ENCODE measurements at places on chromosomes 13 and 19. TPM values are rescaled to one million over a fixed set of nuclear protein-coding genes. Genes with fewer than 3 reads are reported as not detected.

DNA sequence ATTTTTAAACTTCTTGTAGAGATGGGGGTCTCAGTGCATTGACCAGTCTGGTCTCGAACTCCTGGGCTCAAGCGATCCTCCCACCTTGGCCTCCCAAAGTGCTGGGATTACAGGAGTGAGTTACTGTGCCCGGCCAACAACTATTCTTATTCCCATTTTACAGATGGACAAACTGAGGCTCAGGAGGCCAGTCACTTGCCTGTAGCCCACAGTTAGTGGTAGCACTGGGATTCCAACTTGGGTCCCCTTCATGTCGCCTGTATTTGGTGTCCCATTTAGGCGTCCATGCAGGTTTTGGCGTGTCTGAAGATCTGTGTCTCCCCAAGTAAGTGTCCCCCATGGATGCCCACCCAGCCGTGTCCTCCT lies 791 bp upstream of the AXL start:
- DNase-seq = no peak

DNA sequence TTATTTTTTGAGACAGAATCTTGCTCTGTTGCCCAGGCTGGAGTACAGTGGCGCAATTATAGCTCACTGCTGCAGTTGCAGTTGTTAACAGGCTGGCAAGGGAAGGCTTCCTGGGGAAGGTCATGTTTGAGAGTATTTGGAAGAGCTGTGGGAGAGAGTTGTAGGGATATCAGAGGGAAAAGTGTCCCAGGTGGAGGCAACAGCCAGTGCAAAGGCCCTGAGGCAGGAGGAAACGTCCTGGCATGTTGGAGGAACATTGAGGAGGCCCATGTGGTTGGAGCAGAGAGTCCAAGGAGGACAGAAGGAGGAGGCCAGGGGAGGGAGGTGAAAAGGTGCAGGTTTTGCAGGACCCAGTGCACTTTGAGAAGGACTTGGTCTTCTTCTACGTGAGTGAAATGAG lies 2.2 kb upstream of the DUS3L start:
- no peak for DNase-seq

- no peak for DNase-seq
These were observed 1708.9 kb downstream of the SLITRK5 start for GRCh38 chr13:89380101-89380500.

ZNF836 gene
- 4.0 TPM for total RNA-seq

DNA sequence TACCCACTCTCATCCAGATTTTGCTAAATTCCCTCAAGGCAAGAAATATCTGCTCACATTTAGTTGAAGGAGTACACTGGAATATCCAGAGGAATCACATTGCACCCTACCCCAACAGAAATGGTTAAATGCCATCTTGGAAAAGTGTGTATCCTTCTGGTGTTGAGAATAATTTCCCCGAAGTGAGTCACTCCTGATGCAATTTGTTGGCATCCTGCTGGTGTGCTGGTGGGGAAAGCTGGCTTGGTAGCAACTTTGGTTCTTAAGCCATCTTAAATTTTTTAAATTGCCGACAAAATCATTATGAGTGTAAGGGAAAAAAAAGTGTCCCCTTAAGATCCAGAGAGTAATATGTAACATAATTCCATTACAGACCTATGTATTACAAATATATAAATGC lies 337.3 kb upstream of the DACH1 start:
- peak; percentile 31 for DNase-seq

- DNase-seq = no peak
These were observed 4.3 kb downstream of the CTU1 start for GRCh38 chr19:51103926-51104341.

GRCh38 chr19:2952953-2953481 lies 8.2 kb upstream of the ZNF77 start:
- no peak for DNase-seq

DNA sequence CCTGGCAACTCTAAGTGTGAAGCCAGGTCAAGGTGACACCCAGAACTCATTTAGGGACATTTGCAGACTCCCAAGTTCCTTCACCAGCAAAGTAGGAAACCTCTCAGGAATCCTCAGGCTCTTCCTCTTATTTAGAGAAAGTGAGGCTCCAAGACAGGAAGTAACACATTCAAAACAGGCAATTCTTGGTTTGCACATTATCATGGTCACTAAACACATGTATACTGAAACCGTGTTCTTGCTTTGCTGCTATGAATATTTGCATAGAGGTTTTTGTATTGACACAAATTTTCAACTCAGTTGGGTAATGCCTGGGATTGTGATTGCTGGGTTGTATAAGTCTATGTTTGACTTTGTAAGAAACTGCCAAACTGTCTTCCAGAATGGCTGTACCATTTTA lies 13.2 kb upstream of the URI1 start:
- DNase-seq = no peak

DNA sequence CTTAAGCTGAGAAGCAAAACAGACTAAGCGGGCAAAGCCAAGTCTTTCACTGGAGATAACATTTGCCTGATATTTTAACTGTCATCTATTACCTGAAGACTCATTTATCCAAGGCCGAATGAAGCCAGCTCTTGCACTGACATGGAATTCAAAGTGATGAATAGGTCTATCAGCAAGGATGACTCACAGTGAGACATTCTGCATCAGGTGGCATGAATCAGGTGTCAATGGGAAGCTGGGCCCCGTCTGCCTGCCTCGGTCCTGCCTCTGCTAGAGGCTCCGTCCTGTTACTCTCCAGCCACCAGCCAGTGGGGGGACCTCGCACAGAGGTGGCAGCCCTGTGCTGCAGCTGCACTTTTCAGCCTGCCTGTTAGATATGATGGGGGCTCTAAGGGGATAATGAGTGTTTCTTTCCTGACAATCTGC lies 23.5 kb downstream of the STARD13 start:
- DNase-seq = no peak

DNA sequence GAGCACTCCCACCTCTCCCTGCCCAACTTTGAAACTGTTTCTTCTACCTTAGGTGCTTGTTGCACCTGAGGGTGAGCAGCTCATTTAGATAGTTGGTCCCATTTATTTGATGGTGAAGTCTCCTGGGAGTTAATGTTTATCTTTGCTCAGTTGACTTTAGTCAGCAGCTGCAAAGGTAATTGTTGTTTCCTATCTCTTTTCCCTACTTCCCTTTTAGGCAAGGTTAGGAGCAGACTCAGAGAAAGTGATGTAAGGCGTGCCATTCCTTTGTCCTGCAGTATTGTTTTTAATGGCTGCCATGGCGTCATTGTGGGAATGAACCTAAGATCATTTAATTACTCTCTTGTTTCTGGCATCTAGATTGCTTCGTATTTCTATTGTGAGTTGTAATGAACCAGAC lies 11.6 kb downstream of the AKAP11 start:
- DNase-seq = no peak

DNA sequence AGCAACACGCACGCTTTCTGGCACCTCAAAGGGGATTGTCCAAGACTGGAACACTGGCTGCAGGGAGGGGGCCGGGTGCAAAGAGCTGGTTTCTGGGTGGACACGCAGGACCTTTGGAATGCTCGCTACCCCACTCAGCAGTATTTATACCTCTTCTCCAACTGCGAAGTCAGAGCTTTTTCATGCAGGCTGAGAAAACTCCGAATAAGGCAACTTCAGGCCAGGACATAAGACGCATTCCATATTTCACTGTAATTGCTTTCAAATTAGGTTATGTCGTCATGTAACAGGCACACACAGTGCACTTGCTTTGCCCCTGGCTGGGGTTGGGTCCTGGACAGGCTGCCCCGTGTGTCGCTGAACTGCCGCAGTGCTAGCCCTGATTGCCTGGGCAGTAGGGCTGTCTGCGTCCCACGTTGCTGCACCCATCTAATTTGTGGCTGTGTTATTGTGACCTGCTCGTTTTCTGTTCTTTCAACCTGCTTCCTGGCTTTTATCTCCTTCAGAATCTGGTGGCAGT lies 44.5 kb downstream of the ACTN4 start:
- no peak for DNase-seq

MBD3L3 gene
- not detected for total RNA-seq

GRCh38 chr13:106492588-106493475 lies 42.6 kb downstream of the EFNB2 start:
- no peak for DNase-seq

DNA sequence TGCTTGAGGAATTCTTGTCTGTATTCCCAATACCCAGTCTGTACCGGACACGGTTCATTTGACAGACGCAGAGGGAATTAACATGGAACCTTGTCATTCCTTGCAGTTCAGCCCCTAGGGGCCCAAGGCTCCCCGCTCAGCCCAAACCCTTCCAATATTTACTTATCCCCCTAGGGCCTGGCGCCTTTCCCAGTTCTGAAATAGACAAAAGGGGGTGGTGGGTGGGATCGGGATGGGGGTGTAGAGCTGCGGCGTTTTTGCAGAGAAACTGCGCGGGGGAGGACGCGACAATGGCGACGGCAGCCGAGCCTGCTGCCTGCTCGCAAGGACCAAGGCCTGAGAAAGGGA lies 583 bp downstream of the AKAP8L start:
- DNase-seq = peak; percentile 56

GRCh38 chr19:49507803-49508494 lies 4.5 kb upstream of the FCGRT start:
- no peak for DNase-seq

ITPKC gene
- total RNA-seq = 22.3 TPM

DNA sequence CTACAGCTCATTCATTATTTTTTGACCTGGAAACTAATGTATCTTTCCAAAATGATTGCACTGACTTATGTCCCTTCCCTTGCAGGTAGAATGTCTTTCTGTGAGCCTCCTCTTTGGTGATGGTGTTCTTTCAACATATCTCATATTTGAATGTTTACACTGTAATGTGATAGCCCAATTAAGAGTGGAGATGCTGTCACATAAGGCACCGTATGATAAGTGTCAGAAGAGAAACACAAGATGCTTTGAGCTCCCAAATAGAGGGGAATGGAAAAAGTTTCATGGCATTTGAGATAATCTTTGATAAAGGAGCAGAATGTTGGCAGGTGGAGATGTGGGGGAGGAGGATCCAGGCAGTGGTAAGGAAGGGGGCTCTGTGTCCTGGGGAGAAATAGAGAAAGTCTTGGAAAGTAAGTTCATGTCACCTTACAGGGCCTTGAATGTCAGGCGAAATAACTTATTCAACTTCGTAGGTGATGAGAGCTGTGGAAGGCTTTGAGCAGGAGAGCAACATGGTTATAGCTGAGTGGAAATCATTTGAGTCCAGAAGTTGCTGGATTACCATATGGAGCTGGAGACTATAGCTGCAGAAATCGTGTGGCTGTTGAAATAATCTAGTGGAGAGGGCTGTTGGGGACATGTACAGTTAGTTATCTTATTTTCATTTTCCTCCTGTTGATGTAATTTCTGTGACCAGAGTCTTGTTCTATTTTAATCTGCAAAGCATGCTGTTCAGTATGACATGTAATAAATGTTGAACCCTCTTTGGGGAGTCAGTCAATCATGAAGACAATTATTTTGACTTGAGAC lies 10.3 kb upstream of the RNF113B start:
- no peak for DNase-seq

DNA sequence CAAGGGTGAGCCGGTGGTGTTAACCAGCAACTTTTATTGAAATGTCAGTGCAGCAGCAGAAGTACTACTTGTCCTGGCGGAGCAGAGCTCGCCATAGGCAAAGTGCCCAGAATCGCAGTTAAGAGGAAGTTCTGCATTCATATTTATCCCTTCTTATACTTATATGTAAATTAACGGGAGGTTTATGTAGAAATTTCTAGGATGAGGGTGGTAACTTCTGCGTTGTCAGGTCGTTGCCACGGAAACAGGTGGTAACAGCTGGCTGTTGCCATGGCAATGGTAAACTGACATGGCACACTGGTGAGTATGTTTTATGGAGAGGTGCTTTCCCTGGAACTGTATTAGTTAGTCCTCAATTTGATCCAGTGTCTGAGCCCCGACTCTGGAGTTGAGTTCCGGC lies 2494.9 kb upstream of the PCDH20 start:
- DNase-seq = peak; percentile 2
